ENCODE measurements at places on chromosomes 1 and 21.

DNA sequence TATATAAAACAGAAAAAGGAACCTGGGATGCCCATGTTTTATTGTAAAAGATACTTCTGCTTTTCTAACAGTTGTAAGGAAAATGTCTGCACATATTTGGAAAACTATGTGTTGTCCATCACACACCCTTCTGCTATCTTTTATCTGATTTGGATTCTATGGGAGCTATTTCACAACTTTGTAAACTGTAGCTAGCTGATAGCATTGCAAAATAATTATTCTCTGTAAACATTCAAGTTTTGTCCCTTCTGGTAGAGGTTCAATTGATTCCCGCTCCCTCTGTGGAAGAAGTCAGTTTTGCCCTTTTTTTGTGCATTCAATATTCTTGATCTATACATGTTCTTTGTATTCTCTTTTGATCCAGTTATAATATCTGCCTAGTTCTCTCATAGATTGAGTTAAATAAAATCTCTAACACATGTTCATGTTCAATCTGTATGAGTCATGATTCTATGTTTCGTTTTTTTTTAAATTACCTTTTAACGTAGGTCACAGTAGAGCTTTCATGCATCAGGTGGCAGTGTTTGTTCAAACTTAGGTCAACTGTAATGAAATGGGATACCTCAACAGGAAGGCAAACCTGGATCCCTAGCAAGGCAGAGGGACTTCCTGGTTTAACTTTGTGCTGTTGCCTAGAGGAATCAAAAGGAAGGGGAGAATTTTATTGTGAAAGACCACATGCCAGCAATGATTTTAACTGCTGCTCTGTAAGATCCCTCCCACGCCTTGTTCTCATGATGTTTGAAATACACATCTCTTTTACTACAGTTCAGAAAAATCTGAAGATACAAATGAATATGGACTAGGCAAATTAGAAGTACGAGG lies 26.0 kb upstream of the BCL9 start:
- peak; percentile 30 for DNase-seq

GRCh38 chr1:78279051-78279450 lies 211.7 kb upstream of the PTGFR start:
- peak; percentile 21 for DNase-seq

GRCh38 chr21:33664135-33664534 lies 21.8 kb downstream of the ITSN1 start:
- DNase-seq = no peak

DNA sequence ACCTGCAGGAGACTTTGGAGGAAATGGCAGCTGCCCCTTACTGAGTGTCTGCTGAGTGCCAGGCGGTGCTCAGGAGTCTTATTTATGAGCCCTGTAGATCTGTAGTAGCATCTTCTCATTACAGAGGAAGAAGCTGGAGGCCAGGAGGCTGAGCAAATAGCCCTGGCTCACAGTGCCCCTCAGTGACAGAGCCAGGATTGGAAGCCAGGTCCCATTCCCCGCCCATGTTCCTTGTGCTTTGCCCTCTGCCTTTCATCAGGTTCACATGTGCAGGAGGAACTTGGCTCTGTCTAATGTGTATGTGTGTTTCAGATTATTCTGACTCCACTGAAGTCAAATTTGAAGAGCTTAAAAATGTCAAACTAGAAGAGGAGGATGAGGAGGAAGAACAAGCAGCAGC lies 21.2 kb downstream of the KDM4A start:
- no peak for DNase-seq

- no peak for DNase-seq
These were observed 108.2 kb upstream of the TMPRSS2 start for GRCh38 chr21:41616031-41616591.

GRCh38 chr1:229046251-229046853 lies 224.6 kb upstream of the RAB4A start:
- DNase-seq = no peak

DNA sequence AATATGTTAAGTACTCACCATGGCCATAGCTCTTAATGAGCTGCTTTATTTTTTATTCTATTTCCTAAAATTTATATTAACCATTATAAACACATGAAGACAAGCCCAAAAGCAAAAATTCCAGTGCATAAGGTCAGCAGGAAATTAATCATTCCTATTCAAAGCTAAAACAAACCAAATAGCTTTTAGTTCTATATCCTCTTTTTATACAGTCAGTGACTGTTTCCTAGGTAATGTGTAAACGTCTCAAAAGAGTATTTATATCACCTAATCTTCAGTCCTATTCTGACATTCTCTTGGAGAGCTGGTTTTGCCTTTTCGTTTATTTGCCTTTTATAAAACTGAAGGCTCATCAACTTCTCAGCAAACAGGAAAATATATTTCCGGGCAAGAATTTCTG lies 4.2 kb downstream of the GOLPH3L start:
- no peak for DNase-seq

- DNase-seq = no peak
These were observed at the start of gene MARK1 for GRCh38 chr1:220527908-220528678. Gene MARK1 (plus strand): TSS chr1:220528136. CDS start chr1:220528823, 687 bp downstream.

DNA sequence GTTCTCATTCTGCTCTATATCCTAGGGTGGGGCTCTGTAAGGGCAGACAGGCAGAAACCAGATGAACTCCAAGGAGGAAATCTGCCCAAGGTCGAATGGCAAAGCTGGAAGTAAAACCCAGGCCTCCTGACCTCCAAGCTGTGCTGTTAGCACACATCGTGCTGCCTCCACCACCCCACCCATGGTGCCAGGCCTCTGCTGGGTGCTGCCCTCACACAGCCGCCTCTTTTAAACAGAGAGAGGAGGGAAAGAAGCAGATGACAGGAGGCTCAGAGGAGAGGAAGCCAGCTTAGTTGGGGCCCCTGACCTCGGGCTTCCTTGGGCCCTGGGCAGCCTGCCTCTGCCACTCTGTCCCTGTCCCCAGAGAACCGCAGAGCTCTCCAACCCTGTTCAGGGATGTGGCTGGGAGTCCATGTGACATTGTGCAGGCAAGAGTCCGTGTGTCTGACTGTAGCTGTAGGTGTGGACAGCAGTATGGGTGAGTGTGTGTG lies 1.1 kb downstream of the SYNC start:
- DNase-seq = no peak

- DNase-seq = no peak
These were observed 17.7 kb downstream of the PRXL2B start for GRCh38 chr1:2604156-2604843.

- peak; percentile 72 for DNase-seq
These were observed 868 bp downstream of the PPP1R12B start for GRCh38 chr1:202349206-202349928.

- no peak for DNase-seq
These were observed 310.4 kb downstream of the RRAGC start for GRCh38 chr1:38549191-38549590.
